ENCODE measurements at places on chromosomes 1 and 21.
A peak's percentile ranks its signal among the peaks of the same experiment; 100 is the strongest.

DNA sequence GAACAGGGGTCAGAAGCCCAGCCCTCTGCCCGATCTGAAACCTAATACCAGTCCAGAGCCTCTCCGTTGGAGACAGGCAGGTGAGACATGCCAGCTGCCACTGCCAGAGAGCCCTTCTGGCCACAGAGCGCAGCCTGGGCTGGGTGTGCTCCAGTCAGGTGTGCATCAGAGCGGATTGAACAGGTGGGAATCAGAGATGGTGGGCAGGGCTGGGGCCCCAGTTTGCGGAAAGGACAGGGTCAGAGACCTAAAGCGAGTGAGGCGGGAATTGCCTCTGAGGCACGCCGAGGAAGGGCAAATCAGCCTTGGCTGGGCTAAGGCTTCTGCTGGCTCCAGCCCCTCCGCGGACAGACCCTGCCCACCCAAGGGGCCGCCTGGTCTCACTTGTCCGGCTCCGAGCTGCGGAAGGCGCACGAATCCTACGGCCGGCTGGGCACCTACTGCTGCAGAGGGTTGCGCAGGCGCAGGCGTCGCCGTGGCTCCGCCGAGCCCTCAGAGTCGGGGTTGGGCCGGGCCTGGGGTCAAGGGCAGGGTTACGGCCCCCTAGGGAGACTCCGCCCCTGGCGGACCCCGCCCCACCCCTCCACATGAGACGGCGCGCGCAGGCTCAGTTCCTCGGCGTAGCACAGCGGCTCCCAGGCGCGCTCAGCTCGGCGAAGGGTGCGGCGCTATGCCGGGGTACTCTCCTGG lies 10.3 kb downstream of the CPLANE2 start:
- no peak for DNase-seq

- DNase-seq, result no peak
These were observed 118.3 kb downstream of the FMN2 start for GRCh38 chr1:240210026-240210425.

DNA sequence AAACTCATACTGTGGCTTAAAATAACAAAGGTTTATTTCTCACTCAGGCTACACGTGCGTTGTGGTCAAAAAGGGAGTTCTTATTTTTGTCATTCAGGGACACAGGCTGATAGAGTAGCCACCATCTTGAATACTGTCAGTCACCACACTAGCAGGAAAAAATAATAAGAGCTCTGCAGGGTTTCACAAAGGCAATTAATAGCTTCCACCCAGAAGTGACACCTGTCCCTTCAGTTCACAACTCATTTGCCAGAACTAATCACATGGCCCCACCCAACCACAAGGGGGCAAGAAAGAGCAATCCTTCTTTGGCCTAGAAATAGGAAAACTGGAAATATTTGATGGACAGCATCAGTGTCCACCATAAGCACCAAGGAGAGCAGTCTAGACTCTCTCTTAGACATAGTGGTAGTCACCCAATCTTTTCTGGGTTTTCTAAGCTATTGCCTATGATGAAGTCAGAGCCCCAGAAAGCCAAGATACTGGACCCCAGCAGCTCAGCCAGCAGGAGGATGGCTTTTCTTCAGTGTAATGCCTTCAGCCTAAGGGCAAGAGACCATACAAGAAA lies 8.2 kb downstream of the HAPLN2 start:
- DNase-seq, result peak; percentile 81

DNA sequence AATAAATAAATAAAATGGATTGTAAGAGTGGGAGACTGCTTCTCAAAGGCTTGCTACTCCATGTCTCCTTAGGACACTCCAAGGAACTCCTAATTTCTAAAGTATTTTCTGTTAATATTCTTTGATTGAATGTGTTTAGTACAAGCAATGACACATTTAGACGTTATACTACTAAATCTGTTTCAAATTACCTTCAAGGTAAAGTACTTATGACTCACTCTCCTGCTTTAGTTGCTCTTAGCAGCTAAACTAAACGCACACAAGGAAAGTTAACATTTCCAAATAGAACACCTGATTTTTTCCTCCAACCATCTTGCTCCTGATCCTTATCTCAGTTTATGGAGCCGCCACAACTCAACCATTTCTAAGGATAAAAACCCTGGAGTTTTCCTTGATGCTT lies 969.8 kb upstream of the ADGRL4 start:
- no peak for DNase-seq

DNA sequence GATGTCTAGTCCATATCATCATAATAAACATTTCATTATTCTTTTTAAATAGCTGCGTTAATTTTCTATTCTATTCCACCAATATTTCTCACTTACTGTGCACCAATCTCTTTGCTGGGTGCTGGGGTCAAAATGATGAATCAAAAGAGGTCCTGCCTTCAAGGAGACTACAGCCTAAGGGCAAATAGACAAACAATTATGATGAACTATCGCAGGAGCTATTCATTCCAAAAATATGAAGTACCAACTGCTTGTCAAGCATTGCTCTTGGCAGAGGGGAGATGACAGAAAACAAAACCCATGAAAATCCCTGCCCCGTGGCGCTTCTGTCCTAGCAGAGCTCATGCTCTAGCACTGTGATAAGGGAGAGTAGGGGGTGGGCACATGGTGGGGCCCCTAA lies 28.8 kb upstream of the SLC26A9 start:
- DNase-seq, result no peak

DNA sequence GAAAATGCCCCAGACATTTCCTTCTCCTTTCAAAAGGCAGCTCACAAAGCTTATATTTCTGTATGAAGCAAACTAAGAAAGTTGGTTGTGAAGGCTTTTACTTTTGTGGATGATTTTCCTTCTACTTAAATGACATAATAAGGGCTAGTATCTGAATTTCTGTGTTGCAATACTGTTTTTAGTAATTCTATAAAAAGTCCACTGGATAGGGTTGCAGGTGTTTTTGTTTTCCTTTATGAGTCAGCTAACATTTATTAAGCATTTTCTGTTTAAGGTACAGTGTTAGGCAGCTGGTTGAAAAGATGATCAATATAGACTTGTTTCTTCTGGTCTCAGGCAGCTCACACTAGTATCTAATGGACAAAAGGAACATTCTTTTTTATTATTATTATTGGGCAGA lies 722.2 kb downstream of the RWDD3 start:
- no peak for DNase-seq

- DNase-seq, result no peak
These were observed 61.2 kb upstream of the TRABD2B start for GRCh38 chr1:48058135-48059025.

GRCh38 chr1:54249819-54250435 lies 50.0 kb downstream of the MRPL37 start:
- DNase-seq, result peak; percentile 96

GRCh38 chr1:46224966-46225365 lies 21.8 kb downstream of the LURAP1 start:
- no peak for DNase-seq

DNA sequence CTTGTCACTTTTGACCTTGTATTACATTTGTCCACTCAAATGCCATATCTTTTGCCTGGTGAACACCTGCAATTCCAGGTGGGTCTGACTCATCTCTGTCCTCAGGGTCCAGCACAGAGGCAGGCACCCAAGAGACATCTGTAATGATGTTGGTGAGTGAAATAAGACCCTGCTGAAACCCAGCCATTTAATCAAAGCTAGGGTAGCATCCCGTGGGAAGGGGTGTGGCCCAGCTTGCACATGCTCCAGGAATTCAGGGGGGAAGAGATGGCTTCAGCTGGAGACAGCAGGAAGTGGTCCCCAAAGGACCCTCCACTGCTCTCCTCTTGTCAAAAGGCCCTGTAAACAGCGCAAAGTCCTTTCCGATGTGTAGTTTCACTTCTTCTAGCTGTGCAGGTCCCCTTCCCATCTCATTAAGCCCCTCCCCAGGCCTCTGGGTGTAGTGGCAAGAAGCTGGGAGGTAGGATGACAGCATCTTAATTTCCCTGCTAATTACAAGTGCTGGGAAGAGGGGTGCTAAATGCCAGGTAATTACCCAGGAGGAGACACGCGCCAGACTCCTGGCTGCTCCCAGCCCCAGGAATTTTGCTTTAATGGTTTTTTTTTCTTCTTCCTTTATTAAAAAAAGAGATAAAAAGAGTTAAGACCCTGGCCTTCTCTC lies 54.4 kb upstream of the TRABD2B start:
- no peak for DNase-seq

DNA sequence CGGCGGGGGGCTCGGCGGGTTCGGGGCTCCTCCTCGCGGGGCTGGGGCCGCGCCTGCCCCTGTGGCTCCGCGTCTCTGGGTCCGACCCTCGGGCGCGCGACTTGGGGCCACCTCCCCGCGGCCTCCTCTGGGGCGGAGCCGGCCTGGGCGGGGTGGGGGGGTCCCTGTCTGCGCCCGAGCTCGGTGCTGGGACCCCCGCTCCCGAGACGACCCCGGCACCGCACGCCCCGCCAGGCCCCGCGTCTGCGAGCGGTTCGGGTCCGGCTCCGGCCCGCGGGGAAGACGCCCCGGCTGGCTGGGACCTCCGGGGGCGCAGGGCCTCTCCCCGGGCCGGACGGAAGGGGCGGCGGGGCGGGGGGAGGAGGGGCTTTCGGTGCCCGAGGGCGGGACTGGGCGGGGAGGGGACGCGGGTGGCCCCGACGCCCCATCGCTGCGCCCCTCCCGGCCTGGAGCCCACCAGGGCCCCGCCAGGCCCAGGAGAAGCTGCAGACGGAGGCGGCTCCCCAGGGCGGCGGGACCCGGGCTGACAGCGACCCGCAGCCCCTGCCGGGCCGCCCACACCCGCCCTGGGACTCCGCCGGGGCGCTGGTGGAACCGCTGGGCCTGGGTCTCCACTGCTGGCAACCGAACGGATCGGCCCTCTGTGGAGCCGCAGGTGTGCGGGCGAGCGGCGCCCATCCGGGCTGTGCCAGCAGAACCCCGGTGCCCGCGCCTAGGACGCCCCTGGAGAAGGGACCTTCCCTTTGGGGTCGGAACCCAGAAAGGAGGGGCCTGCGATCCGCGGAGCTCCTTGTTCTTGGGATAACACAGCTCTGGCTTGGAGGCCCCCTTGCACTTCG lies 610 bp downstream of the COL6A2 start:
- DNase-seq, result no peak

GRCh38 chr1:211598514-211598913 lies 19.6 kb upstream of the SLC30A1 start:
- no peak for DNase-seq

DNA sequence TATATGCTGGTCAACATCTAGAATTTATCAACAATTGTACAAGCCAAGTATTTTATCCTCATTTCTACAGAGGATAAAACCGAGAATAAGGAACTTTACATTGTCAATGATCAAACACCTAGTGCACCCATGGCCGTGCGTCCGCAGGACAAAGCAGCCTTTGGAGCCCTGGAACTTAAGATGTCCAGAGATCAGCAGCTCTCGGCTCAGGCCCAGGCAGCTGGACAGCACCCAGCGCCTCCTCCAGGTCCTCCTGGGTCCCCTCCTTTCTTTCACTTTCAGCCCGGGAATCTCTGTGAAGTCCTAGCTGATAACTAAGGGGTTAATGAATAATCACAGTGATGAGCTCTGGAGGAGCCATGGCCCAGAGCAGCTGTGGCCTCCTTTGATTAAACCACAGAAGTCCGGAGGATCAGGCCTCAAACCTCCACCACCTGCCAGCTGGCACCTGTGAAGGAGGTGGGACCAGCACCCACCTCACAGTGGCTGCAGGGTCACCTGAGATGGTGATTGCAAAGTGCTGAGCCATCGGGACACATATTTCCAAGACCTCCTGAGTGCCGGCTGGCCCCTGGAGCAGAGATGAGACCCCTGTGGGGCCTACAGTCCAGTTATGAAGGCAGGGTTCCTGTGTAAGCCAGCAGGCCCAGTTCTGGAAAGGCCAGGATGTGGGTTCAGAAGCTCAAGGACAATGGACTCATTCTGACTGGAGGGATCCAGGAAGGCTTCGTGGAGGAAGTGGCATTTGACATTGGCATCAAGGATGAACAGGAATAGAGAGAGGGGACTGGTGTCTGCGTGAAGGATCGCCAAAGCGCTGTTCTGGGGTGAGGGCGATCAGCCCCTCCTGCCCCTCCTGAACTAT lies 11.6 kb upstream of the SAMD11 start:
- DNase-seq, result no peak

Measured in LHCN-M2 (cell line).